ENCODE measurements at places on chromosomes 11 and 22.

DNA sequence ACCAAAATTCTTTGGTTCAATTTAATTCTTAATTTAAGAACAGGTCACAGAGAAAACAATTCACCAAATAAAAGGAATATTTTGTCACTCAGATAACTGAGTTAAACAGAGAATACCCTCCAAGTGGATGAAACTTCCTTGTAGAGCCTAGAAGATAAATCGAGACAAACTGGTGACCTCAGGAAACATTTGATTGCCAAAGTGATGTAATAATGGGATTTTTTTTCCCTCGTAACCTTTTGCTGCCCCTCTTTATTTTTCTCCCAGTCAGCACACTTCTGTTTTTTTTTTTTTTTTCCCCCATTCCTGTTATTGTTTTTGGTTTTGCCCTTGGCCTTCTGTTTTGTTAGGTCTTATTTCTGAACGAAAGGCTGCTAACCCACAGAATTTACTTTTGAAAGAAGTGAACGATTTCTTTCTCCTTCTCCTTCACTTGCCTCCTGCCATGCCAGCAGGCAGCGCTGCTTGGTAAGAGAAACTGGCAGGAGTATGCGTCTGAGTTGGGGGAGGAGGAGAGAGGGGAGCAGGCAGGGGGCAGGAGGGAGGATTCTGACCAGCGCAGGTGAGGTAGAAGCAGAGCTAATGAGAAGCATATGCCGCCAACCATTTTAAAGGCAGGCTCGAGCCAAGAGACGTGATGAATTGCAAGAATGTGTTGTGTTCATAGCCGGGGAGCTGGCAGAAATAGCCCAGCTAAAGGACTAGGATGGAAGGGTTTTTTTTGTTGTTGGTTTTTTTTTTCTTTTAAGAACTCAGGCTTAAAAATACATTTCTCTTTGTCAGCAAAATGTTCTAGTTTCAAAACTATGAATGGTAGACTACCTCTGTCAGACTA is 121.9 kb upstream of the MTMR2 start:
- DNase-seq: peak; percentile 79

DNA sequence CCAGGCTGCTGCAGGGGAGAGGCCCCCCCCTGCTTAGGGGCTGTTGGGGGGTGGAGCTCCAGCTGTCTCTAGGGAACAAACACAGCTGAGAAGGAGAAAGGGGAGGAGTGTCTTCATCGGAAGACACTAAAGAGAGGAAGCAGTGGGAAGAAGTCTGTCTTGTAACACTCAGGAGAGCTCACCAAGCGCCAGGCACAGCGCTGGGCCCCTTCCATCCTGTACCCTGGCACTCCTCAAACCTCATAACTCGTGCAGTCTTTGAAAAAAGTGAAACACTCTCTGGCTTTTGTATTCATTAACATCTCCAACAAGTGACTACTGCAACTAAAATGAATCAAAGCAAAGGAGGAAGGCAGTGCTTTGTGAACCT is 67.4 kb upstream of the PRDM11 start:
- no peak for DNase-seq

GRCh38 chr11:32033491-32033890 is 57.4 kb upstream of the RCN1 start:
- no peak for DNase-seq

GRCh38 chr11:71977743-71978418 is 20.8 kb upstream of the IL18BP start:
- no peak for DNase-seq

DNA sequence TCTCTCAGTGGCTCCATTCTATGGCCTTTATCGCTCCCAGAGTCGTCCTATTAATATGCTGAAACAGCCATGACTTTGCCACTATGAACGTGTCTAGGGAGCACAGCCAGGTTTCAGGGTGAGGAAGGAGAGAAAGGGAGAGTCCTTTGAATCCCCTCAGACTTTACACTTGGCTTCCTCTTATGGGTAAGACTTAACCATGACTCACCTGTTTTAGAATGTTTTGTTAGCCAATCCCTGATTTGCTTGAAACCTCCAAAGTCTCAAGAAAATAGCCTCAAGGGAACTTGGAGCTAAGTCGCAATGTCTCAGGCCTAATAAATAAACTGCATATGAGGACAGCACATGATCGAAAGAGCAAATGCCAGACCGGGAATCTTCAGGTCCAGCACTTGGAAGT is 131.2 kb upstream of the RCN1 start:
- no peak for DNase-seq

DNA sequence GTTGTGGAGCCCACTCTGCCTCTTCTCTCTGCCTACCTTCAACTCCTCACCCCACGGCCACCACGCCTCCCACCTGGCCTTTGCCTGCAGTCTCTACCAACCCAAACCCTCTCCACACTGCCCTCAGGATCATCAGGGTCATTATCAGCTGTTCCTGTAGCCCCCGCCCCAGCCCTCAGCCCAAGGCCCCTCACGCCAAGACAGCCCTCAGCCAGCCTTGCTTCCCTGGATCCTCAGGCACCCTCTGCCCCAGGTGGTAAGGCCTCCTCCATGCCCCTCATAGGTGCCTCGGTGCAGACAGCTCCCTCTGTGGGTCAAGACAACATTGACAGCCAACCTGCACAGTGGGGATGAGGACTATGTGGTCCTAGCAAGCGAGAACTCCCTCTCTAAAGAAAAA is 1.7 kb downstream of the SBF1 start:
- no peak for DNase-seq

DNA sequence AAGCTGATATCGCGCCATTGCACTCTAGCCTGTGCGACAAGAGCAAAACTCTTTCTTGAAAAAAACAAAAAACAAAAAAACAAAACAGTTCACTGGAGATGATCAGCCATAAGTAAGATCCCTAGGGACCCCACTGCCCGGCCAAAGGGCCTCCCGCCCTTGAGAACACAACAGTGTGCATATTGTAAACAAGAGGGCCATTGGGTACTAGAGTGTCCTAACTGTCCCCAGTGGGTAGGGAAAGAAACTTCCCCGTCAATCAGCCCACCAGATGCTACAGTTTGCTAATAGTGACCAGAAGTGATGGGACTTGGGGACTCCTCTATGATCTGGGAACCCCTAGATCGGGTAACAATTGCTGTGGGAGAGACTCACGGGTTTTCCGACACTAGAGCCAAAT is 3.7 kb upstream of the ACY3 start:
- no peak for DNase-seq

DNA sequence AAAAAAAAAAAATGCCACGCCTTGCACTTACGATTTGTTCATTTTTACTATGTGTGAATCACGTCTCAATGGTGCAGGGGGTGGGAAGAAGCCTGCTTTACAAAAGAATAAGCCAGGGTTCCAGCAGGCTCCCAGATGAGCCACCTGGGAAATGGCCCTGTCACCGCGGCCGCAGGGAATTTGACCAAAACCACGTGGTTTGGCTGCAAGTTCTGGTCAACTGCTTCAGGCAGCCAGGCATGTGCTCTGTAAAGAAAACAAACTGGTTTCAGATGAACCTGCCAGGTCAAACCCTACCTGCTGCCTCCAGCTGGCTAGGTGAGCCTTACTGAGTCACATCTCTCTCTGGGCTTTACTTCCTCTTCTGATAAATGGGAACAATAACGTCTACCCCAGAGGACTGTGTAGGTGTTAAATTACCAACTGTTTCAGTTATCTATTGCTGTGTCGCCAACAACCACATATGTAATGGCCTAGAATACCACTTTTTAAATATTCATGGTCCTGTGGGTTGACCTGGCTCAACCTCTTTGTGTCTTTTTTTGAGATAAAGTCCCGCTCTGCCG is 30.5 kb upstream of the GCAT start:
- no peak for DNase-seq

GRCh38 chr11:72358466-72359405 is 75.6 kb downstream of the CLPB start:
- no peak for DNase-seq

- DNase-seq: no peak
Measured at GRCh38 chr11:114196997-114197703, 99.0 kb upstream of the NNMT start.

DNA sequence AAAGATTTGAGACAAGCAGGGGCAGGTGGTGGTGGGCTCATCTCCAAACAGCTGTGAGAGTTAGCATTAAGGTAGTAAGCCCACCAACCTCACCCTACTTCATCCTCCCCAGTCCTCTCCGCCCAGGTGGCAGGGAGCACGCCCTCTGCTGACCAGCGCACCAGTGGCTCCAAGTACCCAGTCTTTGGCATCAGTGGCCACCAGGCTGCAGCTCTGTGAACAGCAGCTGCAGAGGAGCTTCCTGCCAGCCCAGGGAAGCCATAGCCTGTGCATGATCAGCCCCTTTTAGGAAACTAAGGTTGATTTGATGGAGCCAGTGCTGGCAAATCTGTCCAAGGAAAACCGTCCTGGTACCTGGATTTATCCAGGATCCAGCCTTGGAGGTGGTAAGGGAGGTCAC is 21.7 kb downstream of the CAVIN3 start:
- no peak for DNase-seq

DNA sequence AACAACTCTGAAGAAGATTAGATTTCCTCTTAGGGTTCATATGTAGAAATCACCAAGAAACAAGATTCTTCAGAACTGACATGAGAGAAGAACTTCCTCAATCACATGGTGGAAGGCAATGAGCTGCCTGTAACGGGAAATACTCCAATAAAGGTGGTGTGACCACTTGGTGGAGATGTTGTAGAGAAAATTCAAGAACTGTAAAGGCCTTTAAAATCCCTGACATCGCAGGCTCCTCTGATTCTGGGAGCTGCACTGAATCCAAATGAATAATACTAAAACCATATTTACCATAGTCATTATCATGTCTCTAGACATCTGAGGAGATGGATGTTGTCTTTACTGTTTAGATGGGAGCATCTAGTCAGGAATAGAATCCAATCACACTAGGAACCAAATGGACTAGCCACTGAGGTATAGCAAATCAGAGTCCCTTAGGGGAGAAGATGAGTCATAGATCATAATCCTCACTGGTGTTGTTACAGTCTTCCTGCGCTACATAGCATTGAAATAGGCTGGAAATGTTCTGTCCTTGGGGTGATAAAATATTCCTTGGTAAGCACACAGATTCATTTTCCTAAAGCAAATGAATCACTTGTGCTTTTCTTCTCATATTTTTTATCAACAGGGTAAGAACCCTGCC is 321.6 kb upstream of the TENM4 start:
- DNase-seq: peak; percentile 25

DNA sequence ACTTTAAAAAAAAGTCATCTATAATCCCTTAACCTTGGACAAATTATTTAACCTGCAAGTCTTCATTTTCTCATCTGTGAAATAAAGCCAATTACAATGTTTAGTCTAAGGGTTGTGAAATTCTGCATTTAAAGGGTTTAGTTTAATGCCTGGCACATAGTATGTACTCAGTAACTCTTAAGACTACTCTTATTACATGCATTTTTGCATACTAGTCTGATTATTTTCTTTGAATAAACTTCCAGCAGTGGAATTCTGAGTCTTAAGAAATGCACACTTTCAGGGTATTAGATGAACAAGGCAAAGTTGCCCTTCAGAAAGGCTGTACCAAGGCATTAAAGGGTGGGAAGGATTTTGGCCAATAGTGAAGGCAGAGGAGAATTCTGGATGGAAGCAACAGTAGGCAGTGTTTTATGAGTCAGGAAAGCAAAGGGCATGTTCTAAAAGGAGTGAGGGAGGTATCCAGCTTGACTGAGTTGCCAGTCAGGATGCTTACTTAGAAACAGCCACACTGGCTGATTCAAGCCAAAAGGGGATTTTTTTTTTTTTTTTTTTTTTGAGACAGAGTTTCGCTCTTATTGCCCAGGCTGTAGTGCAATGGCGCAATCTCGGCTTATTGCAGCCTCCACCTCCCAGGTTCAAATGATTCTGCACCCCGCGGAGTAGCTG is 50.5 kb downstream of the SWAP70 start:
- DNase-seq: no peak

- DNase-seq: no peak
Measured at GRCh38 chr11:15923183-15923582, 433.2 kb downstream of the SOX6 start.

DNA sequence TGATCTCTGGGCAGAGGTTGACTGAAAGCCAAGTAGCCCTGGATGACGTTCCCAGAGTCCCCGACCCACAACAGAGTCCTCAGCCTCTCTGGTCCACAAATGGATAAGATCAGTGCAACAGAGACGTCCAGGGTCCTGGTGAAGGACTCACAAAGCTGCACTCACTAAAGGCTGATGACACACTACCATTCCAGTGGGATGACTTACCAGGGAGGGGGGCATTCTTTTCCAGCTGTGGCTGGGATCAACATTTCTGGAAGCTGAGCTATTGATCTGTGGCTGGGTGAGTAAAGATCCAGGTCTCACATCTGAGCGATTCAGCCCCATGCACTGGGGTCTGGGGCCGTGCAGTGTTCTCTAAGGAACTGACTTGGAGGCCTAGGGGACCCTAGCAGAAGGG is 296.2 kb downstream of the NTM start:
- DNase-seq: no peak

DNA sequence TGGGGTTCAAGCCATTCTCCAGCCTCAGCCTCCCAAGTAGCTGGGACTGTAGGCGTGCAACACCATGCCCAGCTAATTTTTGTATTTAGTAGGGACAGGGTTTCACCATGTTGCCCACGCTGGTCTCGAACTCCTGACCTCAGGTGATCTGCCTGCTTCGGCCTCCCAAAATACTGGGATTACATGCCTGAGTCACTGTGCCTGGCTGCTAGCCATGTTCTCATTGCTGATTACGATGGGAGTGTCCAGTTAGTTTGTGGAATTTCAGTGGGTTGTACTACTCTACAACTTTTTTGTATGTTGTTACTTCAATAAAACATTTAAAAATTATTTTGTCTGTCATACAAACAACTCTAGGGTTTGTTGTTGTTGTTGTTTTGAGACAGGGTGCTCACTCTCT is 4.8 kb upstream of the VPS11 start:
- DNase-seq: no peak

DNA sequence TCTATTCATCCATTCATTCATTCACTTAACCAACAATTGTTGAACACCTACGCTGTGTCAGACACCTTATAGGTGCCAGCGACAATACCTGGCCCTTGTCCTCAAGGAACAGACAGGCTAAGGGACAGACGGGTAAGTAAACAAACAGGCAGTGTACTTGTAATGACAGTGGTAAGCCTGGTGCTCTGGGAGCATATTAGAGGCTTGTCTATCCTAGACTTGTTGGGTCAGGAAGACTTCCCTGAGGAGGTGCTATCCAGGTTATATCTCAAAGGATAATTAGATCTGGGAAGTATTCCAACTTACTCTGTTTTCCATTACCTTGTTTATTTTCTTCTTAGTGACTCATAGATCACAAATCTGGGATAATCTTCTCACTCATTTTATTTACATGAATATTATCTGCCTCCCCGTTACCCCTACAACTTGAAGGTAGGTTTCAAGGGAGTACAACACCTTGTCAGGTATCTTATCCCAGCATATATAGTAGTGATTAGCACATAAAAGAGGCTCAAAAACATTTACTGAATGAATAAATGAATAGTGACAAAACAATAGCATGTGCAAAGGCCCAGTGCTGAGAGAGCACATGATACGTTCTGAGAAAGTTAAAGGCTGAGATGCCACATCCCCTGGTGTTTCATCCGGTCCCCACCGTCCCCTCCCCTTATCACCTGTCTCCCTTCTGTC is 75.3 kb upstream of the NCAM1 start:
- DNase-seq: no peak

- no peak for DNase-seq
Measured at GRCh38 chr11:134252346-134253187, 585 bp downstream of the THYN1 start.

GRCh38 chr11:44760917-44761550 is 34.3 kb downstream of the TSPAN18 start:
- DNase-seq: peak; percentile 94
